ENCODE measurements at places on chromosomes 7 and 10.

GRCh38 chr7:132078891-132079735 is 497.2 kb downstream of the PLXNA4 start:
- no peak for DNase-seq

DNA sequence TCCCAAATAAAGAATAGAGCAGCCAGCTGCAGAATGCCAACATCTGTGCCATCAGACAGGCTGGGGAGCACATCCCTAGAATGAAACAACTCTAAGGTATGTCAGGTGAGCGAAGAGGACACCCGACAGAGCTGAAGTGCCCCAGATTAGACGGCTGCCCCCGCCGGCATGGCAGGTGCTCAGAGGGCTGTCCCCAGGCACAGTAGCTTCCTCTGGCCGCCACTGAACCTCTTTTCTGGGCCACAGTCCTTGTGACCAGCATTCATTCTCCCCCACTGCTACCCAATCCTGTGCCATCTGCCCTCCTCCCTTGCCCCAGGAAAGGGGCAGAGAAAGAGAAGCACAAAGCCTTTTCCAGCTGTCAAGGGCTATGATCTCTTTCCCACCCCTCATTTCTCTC is 41.7 kb downstream of the RGS10 start:
- DNase-seq: no peak

GRCh38 chr7:20783700-20784387 is 2.8 kb downstream of the SP8 start:
- DNase-seq: no peak

GRCh38 chr7:91034459-91035368 is 229.5 kb upstream of the FZD1 start:
- DNase-seq: no peak

GRCh38 chr10:42428534-42428933 is 209.8 kb downstream of the ZNF33B start:
- no peak for DNase-seq

- no peak for DNase-seq
Measured at GRCh38 chr10:116274064-116274904, 1.3 kb upstream of the GFRA1 start.

- no peak for DNase-seq
Measured at GRCh38 chr7:27248427-27248806, 5.8 kb downstream of the EVX1 start.

DNA sequence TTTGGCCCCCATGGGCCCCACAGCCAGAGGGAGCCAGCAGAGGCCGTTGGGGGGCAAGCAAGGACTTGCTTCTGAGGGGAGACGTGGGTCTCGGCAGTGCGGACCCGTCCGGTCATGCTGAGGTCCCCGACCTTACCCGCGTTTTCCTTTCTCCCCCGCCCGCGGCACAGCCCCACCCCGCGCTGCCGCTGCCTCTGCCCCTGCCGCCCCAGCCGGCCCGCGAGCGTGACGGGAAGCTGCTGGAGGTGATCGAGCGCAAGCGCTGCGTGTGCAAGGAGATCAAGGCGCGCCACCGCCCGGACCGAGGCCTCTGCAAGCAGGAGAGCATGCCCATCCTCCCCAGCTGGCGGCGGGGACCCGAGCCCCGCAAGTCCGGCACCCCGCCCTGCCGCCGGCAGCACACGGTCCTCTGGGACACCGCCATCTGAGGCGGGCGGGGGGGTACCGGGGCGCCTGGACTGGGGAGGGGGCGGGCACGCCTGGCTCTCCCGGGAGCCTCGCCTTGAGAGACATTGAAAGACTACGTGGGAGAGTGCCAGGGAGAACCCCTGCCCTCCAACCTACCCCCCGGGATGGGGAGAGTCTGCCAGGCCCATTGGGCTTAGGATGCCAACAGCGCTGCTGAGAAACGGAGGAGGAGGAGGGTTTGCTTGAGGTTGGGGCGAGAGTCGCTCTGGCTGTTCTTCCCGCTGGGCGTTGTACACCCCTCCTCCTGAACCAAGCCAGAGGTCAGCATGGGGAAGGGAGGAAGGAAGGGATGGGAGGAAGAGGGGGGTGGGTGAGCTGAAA is 9.9 kb downstream of the NYAP1 start:
- DNase-seq: no peak

GRCh38 chr10:109591601-109592000 is 331.7 kb downstream of the XPNPEP1 start:
- DNase-seq: no peak

GRCh38 chr7:21426286-21427181 is 1.3 kb upstream of the SP4 start:
- DNase-seq: no peak

DNA sequence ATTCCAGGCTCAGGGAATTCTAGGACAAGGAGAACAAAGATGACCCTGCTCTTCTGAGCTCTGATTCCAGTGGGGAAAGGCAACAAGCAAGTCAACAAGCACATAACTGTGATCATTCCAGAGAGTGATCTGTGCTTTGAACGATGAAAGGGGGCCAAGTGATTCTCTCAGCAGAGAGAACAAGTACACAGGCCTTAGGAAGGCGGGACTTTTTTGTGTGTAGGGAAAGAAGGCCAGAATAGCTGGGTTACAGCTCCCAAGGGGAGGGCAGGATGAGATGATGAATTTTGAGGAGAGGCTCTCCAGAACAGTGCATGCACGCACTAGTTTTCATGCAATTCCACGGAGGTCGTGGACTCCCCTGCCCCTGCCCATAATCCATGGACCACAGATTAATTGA is 565.2 kb downstream of the SDK1 start:
- no peak for DNase-seq

GRCh38 chr10:129852829-129853561 is 111.1 kb downstream of the EBF3 start:
- DNase-seq: no peak

DNA sequence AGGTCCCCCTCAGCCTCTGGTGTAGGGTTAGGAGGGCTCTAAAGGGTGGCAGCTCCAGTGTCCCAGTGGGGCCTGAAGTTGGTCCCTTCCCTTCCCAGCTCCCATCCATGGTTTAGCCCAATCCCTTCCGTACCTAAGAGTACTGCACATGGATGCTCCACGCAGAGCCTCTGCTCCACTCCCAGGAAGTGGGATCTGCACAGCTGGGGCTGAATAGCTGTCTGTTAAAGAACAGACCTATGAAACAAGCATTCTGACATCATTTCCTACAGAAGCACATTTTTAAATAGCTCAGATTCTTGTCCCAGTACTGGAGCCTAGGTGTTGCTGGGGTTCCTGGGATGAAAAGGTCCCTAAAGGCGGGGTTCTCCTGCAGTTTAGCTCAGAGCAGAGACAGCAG is 135.9 kb downstream of the ZMYND11 start:
- DNase-seq: no peak

DNA sequence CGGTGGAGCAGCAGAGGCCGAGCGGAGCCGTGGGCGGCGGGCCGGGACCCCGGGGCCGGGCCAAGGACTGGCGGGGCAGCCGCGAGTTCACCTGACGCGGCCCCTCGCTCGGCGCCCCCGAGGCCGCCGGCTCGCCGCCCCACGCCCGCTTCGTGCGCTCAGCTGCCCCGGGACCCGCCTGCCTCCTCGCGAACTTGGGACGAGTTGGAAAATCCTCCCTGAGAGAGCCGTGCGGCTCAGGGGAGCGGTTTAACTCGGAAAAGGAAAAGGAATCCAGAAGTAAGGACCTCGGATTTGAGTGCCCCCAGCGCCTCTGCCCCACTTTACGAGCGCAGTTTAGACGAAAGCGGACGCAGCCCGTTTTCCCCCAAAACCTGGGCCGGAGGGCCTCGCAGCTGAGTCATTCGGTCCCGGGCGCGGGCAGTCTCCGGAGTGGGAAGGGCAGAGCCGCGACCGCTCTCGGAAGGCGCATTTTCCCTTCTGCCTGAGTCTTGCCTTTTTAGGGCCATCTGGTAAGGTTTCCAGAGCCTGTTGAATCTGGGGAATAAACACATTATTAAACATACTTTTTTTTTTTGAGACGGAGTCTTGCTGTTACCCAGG is 744 bp downstream of the CREM start:
- peak; percentile 33 for DNase-seq

GRCh38 chr7:77923419-77923818 is 124.8 kb downstream of the PHTF2 start:
- DNase-seq: no peak

DNA sequence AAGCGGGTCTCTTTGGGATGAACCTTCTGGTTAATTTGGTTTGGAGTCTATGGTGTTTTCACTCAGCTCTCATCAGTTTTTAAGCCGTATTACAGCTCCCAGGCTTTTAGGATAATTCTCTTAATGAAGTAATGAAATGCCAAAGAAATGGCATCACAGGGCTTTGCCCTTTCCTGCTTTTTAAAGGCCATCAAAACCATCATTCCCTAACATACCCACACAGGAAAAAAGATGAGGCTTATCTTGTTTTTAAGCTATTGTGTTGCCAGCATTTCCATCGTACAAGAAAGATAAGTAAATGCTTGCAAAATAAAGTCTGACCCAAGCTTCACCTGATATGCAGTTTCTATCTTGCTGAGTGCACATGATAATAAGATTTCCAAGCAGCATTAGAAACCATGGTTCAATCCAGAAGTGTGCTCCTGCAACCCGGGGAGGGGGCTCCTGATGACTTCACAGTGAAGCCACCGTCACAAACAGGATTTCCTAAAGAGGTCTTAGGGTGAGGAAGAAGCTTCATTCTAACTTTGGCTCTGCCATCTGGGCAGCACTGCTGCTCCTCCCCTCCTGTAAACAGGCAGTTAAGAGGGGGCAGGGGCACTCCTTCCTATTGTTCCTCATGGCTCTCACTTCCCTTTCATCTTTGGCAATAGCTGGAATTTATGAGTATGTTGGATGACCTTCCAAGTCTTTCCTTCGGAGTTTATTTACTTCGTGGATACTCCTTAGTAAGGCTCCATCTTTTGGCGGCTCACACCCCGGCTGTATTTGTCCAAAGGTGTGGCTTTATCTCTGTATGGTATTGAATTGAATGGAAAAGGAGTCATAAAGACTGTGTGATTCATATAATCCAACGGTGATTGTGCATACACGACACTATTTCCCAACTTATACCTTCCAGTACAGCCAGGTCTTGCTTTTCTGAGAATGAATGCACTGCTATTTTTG is 55.2 kb upstream of the FAM133B start:
- DNase-seq: no peak

DNA sequence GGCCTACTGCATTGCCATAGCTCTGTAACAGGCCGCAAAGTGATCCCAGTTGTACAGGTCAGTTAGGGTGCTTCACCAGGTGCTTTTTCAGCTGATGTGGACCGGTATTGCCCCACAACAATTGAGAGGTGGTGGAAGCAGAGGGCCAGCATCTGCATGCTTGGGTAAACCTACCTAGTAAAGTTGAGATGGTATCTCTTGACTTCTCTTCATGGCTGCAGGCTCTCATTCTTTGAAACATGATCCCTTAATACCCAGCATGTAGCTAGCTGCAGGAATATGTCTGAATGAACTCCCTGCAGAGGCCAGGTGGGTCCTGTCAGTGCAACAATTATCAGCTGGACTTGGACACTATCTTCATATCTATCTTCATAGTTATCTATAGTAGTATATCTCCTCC is 60.7 kb upstream of the CCDC6 start:
- DNase-seq: no peak

GRCh38 chr7:21867226-21867625 is 78.5 kb downstream of the CDCA7L start:
- DNase-seq: no peak

DNA sequence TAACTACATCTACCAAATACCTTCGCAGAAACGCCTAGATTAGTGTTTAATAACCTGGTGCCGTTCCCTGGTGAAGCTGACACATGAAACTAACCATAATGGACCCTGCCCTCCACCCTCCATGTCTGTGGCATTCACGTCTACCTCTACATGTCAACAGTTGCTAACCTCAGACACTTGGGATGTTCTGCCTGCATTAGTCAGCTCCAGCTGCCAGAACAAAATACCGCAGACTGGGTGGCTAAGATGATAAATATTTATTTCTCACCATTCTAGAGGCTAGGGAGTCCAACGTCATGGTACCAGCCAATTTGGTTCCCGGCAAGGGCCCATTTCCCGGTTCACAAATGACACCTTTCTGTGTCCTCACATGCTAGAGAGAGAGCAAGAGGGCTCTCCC is 118.5 kb upstream of the CHST15 start:
- no peak for DNase-seq

DNA sequence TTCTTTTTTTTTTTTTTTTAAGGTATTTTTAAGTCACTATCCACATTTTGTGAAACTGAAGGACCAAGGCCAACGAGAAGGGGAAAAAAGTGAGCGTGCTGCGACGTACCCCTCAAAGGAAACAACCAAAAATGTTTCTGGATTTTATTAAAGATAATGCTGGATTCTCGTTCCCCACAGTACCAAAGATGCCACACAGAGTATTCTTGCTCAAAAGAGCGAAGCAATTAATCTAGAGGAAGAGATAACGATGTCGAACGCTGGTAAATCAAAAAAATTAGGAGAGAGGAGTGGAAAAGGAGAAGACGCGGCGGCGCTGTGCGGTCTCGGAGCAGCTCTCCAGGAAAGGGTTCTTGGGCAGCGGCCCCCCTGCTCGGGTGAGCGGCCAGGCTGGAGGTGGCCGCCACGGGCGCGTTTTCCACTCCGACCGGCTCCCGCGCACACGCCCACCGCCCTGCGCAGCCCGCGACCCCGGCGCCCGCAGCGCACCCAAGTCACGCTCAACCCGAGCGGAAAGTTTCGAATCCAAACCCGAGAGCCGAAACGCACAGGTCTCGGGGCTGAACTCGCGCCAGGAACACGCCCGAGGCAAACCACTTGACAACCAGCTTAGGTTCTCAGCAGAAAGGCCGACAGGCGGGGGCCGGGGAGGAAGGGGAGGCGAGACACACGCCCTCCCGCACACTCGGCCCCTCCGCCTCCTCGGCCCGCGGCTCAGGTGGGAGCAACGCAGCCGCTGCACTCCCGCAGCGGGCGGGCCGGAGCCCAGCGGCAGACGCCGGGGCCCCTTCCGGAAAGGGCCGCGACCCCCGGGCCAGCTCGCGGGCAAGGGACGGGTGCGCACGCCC is 989 bp downstream of the SRPK2 start:
- peak; percentile 32 for DNase-seq

GRCh38 chr10:30313579-30314350 is 35.3 kb downstream of the MTPAP start:
- no peak for DNase-seq

GRCh38 chr7:22952306-22953015 is 61.5 kb downstream of the HYCC1 start:
- no peak for DNase-seq
